ENCODE measurements at places on chromosomes 12 and 14.

- DNase-seq: no peak
Measured at GRCh38 chr12:34402899-34403705, 380.8 kb downstream of the ALG10 start.

DNA sequence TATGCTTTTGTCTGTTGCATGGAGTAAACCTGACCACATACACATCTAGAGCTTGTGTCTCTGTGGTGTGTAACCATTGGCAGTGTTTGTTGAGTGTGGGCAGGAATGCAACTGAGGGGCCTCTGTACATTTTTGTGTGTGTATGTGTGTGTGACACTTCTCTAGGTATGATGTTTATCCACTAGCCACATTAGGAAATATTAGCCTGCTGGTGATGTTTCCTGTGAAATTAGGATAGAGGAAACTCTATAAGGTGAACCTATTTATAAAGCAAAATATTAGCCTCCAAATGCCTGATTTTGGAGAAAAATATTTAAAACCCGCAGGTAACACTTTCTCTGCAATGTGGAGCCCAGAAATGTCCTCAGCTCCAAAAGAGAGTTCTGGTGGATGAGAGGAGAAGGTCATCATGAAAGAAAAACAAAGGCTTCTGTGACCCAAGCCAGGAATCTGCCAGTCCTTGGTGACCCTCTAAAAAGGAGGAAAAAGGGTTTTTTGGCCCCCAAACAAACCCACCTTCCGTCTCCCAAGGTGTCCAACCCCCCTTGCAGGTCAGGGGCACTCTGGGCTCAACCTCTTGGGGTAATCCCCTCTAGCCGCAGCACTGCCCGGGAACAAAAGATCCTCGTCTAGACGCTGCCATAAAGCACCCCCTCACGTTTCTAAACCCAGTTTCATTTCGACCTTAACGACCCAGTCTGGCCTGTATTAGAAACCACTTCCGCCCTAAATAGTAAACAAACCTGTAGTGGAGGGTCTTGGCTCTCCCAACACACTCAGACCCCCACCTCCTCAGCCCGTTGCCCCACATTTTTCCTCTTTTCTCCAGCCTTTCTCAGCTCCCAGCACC is 3.1 kb upstream of the HOTAIR start:
- no peak for DNase-seq

DNA sequence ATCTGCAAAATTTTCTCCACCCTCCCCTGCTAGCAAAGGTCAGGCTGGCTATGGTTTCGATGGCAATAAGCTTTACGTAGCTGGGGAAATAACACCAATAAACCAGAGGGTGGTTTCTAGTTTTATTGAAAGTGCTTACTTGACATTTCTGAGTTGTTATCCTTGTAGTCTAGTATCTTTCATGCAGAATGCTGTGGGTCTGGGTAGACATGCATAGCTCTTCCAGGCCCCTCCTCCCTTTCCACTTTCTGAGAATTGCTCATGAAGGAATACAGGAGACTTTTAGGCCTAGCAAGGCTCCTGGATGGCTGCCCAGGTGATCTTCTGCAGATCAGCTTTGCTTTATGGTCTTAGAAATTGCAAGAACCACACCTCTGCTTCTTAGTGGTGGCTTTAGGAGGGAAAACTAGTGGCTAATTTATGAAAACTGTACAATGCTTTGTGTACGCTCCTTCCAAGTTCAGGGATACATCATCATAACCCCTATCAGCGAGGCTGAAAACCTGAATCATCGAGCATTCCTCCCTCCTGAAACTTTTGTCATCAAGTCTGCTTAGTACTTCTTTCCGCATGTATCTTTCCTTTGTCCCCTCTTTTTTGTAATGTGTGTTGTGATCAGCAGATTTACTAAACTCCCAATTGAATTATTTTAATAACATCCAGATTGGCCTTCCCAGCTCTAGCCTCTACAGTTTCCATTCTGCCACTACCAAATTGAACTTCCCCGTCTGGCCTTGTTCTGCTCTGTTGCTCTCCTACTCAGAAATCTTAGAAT is 473.0 kb downstream of the RAD51B start:
- DNase-seq: no peak

- no peak for DNase-seq
Measured at GRCh38 chr12:89597770-89598169, 71.9 kb upstream of the POC1B start.

DNA sequence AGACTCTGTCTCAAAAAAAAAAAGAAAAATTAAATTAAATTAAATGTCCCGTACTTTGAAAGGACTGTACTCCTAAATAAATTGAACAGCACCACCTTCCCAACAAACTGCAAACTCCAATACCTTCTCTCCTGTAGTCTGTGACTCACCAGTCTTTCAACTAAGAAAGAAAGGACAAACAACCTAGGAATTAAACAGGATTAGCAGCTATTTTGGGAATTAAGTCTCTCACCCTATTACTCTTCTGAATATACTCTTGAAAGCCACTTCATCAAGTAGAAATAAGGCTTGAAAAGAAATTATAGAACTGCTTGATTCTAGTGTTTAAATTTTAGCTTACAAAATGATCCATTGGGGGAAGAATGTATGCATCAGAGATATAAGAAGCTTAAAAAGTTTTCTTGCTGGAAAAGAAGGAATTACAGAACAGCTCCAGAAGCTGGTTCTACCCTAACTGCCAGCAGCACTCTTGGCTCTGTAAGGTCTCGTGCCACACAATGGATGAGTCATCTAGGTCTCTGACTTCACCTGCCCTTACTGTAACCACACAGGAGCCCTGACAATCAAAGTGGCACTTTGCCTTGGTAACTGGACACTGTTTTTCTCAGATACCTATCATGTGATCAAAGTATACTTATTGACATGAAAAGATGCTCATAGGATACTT is 57.0 kb upstream of the CERS5 start:
- peak; percentile 31 for DNase-seq

GRCh38 chr12:53651737-53652136 is 24.1 kb downstream of the ATP5MC2 start:
- DNase-seq: no peak

DNA sequence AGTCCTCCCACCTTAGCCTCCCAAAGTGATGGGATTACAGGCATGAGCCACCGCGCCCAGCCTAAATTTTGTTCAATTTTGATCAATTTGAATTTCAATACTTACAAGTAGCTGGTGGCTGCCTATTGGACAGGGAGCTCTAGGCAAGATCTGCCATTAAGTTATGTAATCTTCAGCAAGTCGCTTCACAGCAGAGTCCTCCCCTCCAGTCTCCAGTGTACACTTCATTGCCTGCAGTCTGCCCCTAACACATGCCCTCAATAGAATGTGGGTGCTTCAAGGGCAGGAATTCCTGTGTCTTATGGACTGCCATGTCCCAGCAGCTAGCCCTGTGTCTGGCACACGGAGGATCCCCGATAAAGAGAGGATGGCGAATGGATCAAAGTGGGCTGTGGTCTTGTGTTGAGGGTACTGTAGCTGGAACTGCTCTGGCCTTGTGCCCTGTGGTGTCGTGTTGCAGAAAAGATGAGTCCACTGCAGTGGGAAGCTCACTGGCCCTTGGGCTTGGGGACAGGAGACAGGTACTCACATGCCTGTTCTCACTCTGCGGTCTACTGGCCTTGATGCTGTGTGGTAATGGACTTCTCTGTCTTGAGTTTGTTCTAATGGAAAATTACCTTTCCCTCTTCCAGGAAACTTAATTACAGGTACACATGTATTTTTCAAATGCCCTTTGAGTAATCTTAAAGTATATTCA is 67.6 kb downstream of the TECPR2 start:
- no peak for DNase-seq

DNA sequence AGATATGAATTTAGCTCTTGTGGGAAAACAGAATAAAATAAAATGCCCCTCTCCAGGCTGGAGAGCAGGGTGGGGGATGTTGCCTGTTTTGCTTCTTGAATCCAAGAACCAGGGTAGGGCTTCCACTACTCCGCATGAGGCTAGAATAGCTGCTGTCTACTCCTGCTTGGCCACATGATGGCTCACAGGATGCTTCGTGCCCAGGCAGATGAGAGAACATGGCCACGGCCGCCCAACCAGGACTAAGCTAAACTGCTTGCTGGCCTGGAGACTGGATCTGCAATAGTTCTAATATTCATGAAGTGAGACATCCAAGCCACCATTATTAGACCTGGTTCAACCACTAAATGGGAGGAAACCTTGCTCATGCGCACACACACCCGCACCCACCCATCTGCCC is 122.2 kb upstream of the METAP2 start:
- DNase-seq: no peak

DNA sequence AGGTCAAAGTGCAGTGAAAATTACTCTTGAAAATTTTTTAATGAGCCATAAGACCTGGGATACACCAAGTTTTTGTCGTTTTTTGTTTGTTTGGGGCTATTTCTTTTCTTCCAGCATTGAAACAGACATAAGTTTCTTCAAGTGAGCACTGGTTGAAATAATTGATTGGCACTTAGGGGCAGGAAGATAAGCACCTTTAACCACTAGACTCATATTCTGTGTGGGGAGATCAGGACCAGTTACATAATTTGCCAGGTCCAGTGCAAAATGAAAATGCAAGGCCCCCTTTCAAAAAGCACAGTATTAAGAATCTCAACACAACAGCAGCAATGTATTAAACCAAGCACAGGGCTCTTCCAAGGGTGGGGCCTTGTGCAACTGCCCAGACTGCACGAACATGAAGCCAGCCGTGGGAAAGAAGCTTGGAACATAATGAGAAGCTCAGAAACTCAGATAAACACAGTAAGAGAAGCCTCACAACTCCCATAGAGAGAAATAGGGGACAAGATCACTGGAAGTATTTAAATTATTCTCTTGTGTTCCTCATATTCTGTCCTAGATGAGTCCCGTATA is 3.2 kb upstream of the TCP11L2 start:
- no peak for DNase-seq

DNA sequence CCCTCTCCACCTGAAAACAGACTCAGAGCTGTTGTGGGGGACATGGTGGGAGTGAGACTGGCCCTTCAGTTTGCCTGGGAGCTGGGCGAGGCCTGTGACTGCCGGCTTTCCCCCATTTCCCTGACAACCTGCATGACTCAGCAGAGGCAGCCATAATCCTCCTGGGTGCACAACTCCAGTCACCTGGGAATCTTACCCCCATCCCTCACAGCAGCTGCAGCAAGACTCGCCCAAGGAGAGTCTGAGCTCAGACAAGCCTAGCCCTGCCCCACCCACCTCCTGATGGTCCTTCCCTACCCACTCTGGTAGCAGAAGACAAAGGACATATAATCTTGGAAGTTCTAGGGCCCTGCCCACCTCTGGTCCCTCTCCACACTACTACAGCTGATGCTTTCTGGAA is 207.3 kb upstream of the ARID2 start:
- DNase-seq: no peak

DNA sequence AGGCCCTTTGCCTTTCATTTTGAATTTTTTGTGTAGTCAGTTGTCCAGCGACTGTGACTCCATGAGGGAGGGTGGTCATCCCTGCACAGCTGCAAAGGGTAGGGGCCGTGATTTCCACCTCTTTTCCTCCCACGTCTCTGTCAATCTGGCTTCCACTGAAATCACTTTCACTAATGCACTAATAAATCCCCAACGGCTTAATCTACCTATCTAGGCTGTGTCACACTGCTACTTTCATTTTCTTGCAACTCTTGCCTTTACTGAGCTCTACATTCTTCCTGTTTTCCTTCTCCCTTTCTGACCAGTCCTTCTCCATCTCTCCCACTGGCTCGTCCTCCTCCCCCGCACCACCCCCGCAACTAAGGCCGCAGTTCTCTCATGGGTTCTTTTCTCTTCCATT is 212.3 kb upstream of the FOXN3 start:
- no peak for DNase-seq

DNA sequence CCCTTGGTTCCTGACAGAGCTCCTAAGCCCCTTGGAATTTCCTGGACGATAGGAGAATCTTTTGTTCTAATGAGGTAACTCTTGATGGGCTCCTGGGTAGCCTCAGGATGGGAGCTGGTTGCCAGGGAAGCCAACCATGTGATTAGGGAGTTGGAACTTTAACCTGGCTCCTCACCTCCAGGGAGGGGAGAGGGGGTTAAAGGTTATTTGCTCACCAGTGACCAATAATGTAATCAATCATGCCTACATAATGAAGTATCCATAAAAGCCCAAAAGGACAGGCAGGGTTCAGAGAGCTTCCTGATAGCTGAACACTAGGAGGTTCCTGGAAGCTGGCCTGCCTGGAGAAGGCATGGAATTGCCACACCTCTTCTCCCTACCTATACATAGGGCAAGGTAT is 6.2 kb upstream of the CNOT2 start:
- no peak for DNase-seq

- DNase-seq: no peak
Measured at GRCh38 chr12:47367912-47368537, 288.3 kb upstream of the AMIGO2 start.

DNA sequence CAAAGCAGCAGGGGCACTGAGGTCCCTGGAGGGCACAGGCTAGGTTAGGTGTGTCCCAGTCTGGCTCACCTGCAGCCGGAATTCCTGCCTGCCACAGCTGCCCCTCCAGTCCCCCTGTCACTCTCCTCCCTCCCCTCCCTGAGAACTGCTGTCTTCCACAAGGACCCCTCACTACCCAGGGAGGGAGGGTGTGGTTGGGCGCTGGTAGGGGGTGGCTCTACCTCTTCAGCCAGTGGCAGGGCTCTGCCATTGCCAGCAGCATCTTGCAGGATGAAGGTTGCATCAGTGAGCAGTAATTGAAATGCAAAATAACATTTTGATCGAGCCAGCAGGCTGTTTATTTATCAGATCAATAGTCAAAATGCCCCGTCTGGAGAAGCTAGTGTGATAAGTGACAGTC is 45.7 kb downstream of the ESRRB start:
- DNase-seq: no peak

DNA sequence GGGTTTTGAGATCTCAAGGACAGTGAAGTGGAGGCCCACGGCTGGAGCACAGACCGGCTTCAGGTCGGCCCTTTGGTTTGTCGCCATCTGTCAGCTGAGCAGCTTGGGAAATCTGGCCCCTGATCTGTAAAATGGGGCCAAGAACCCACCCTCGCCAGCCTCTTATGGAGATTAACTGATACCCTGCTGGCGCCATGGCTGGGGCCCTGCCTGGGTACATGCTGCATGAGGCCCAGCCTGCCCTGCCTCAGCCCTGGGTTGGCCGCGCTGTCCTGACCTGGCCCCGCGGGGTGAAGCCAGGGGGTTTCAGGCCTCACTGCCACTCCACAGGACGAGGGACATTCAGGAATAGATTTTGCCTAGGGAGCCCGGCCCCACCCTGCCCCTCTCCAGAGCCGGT is 33.9 kb upstream of the MEG3 start:
- no peak for DNase-seq

GRCh38 chr12:66237505-66238175 is 48.6 kb downstream of the IRAK3 start:
- no peak for DNase-seq
